ENCODE measurements at places on chromosomes 1 and 21.

DNA sequence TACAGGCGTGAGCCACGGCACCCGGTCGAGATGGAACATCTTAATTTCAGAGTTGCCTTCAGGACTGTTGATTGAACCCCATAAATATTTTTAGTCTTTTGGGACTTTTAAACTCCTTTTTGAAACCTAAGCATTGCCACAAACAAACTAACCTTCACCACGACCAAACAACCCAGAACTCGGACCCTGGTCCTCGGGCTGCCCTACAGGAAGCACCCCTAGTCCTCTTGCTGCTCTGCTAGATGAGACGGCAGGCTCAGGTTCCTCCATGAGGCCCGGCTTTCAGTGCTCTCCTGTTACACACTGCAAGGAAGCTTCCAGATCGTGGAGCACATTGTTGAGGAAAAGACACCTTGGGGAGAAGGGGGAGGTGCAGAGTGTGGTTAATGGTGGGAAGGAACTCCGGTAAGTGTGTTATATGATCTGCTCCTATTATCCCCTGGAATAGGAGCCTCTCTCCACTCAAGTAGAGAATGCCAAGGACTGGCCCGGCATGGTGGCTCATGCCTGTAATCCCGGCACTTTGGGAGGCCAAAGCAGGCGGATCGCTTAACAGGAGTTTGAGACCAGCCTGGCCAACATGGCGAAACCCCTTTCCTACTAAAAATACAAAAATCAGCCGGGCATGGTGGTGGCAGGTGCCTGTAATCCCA is 5.7 kb downstream of the EPHX1 start:
- no peak for DNase-seq

- no peak for DNase-seq
Measured at GRCh38 chr1:215003686-215004085, 78.9 kb upstream of the KCNK2 start.

GRCh38 chr1:32299327-32299726 is 7.4 kb downstream of the HDAC1 start:
- DNase-seq, result no peak

DNA sequence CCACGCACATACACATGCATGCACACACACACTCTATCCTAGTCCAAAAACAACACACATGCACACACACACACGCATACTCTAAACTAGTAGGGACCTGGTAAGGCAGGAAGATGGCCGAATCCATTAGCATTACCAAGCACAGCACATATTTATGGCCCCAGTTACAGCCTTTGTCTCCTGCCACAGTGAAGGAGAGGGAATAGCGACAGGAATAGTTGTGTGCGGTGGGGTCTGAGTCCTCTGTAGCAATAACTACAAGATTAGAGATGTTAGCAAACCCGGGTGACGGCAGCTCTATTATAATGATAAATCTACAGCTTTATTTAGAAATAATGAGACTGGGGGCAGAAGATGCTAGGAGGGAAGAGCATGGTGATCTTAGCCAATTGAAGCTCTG is 20.5 kb downstream of the SYT6 start:
- no peak for DNase-seq

GRCh38 chr1:91803123-91803522 is 82.8 kb downstream of the TGFBR3 start:
- DNase-seq, result no peak

DNA sequence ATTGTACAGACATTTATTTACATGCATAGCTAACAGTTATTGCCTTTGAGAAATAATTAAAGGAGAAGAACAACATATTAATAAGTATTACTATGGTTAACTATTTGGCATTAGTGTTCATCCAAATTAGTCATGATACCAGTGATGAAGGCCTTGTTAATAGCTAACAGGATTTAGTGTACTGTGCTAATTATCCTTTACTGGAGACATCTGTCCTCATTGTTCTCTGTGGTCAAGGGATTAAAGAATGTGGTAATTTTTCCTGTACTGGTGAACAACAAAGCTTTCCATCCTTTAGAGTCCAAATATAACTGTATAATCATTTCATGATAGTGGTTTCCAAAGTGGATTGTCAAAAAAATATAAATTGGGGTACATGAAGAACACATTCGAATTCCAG is 103.9 kb downstream of the ADGRL4 start:
- no peak for DNase-seq

- DNase-seq, result no peak
Measured at GRCh38 chr1:40884055-40884795, 22.1 kb upstream of the CITED4 start.

DNA sequence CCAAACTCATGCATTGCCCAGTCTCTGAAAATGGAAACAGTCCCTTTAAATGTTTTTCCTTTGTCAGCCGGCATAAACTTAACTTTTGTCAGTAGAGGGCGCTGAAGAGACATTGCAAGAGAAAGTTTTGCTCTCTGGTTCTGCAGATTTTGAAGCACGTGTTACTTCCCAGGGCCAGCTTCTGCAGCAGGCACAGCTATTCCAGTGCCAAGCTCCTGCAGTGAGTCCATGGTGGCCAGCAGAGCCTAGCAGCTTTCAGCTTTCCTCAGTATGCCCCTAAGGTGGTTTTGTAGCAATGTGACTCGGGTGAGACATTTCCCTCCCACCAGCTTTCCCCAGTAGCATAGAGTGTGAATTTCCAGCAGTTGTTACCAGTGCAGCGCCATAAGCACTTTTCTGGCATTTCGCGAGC is 2.6 kb upstream of the IFI44L start:
- no peak for DNase-seq

- no peak for DNase-seq
Measured at GRCh38 chr1:195591917-195592672, 1016.1 kb downstream of the KCNT2 start.

GRCh38 chr1:216723274-216723780 is at the start of gene ESRRG:
Gene ESRRG, minus strand, starts transcription at chr1:216723429. Its CDS starts 130 bp downstream, at chr1:216723299.
- DNase-seq, result peak; percentile 9

GRCh38 chr1:157288492-157288891 is 150.3 kb upstream of the ETV3 start:
- DNase-seq, result no peak

DNA sequence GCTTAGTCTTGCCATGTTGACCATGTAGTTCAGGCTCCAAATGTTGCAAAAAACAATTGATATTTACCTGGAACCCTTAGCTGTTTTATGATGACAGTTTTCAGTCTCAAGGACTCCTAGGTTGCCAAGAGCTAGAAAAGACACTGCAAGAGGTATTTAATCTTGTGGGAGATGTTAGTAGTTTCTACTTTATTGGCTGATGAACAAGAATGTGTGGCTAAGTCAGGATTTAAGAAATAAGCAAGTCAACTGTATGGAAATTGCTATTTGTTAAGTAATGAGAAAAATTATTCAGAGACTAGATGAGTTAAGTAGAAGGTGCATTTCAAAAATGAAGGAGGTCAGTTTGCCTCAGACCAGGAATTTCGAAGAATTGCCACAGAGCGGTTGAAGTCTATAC is 639.7 kb upstream of the USP24 start:
- DNase-seq, result no peak

- DNase-seq, result no peak
Measured at GRCh38 chr1:213568929-213569815, 418.6 kb upstream of the PROX1 start.

GRCh38 chr1:55877437-55878232 is 662.5 kb upstream of the USP24 start:
- DNase-seq, result no peak

DNA sequence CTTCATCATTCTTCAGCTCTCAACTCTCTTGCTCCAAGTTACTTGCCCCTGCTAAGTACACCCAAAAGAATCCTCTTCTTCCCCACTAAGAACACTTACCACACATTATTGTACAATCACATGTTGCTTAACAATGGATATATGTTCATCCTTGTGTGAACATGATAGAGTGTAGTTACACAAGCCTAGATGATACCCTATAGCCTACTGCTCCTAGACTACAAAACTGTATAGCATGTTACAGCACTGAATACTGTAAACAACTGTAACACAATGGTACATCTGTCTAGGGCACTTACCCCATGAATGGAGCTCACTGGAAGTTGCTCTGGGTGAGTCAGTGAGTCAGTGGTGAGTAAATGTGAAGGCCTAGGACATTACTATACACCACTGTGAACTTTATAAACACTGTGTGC is 77.4 kb downstream of the RERE start:
- DNase-seq, result no peak

- DNase-seq, result no peak
Measured at GRCh38 chr1:42838482-42839190, 7.8 kb upstream of the ZNF691 start.

DNA sequence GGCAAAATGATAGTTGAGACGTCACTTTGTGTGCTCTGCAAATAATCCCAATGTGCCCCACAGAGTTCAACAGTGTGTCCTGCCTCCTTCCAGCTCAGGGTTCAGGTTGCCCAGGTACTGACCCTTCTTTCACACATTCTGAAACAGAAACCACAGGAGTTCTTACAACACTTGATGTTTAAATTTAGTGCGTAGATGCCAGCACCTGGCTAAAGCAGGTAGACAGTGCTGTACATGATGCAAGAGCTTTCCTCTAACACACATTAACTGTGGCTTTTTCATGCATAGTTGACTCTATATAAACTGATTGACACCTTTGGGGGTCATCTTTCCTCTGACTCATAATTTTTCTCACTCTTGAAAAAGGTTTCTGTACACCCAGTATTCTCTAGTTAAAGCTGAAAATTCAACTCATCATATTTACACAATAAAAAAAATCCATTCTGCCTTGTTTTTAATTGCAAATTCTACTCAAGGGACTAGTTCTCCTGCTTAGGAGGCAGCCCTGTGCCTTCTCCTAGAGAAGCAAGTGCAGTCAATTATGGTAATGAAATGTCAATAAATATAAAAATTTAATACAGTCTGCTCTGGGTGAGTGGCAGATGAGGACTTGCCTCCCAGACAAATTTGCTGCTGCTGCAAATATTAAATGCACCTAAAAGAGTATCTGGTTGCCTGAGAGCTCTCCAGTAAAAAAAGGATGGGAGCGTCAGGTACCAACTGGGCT is 91.4 kb downstream of the NR5A2 start:
- DNase-seq, result no peak

GRCh38 chr21:42492201-42492600 is 3.8 kb downstream of the RSPH1 start:
- DNase-seq, result no peak

- no peak for DNase-seq
Measured at GRCh38 chr1:85459290-85459689, 5.7 kb downstream of the DDAH1 start.

- no peak for DNase-seq
Measured at GRCh38 chr1:212713465-212714136, 14.0 kb upstream of the BATF3 start.

DNA sequence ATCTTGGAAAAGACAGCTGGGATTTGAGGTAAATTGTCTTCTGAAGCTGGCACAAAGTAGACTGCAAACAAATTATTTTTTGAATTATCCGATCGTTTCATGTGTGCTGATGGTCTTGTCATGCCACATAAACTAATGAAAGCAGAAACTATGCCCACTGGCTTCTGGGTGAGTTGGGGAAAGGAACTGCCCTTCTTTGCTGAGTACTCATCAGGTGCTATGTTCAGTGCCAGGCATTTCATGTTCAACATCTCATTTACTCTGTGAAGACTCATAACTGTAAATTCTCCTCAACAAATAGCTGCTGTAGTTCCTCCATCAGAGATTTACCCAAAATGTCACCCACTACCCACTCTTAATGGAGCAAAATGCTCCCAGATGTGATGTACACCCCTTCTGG is 1.2 kb downstream of the TRIT1 start:
- DNase-seq, result no peak

- DNase-seq, result no peak
Measured at GRCh38 chr1:44819608-44820327, 11.4 kb downstream of the BTBD19 start.

DNA sequence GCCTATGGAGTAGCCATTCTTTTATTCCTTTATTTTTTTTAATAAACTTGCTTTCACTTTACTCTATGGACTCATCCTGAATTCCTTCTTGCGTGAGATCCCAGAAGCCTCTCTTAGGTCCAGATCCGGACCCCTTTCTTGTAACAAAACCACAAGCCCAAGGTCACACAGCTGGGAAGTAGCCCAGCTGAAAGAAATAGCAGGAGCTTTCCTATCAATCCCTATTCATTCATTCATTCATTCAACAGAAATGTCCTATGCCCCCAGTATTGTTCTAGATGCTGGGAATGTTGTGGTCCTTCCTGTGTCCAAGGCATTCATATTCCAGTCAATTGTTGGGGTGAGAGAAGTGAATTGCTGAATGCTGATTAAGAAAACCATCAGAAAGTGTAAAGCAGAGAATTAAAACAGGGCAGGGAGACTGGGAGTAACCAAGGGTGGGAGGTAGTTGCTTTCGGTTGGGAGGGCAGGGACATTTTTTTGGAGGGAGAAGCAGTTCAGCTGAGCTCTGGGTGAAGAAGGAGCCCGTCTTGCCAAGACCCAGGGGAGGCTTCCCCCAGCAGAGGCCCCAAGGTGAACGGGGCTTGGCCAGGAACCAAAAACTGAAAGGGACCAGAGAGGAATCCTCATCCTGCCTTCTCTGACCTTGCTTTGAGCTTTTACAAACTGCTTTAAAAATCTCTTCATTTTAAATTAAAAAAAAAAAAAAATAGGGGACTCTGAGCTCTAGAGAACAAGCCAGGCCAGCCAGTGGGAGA is 10.8 kb downstream of the PLA2G2D start:
- no peak for DNase-seq

DNA sequence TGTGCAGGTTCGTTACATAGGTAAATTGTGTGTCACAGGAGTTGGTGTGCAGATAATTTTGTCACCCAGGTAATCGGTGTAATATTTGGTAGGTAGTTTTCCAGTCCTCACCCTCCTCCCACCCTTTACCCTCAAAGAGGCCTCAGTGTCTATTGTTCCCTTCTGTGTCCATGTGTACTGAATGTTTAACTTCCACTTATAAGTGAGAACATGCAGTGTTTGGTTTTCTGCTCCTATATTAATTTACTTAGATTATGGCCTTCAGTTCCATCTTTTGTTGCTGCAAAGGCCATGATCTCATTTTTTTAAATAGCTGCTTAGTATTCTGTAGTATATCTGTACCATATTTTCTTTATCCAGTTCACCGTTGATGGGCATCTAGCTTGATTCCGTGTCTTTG is 87.3 kb downstream of the RPS6KC1 start:
- DNase-seq, result no peak

DNA sequence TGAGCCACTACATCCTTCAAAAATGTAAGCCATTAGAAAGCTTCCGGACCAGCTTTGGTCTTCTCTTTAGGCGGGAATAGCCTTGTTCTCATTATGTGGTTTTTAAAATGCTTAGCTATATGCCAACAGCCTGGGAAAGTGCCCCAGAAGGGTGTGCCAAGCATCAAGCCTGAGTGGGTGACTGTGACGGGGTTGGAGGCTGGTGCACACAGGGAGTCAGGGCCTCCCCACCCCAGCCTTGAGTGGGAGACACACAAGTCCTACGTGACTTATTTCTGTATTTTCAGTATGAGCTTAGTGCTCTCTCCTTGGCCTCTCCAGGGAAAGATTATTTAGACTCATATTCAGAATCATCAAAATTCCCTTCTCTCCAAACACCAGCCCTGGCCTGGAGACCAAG is 9.8 kb downstream of the UBASH3A start:
- no peak for DNase-seq

GRCh38 chr1:58714544-58714943 is 14.7 kb upstream of the MYSM1 start:
- DNase-seq, result no peak

All from 8988T (cell line).